MCF 10A (cell line): ENCODE measurements at places on chromosomes 5 and 9. TPM values are rescaled to one million over a fixed set of nuclear protein-coding genes. Genes with fewer than 3 reads are reported as not detected.

GRCh38 chr9:98455256-98456155, 200.1 kb upstream of the TBC1D2 start:
- DNase-seq: peak; percentile 62

The PIGO gene
- total RNA-seq: 34.8 and 39.2 TPM in 2 replicates

DNA sequence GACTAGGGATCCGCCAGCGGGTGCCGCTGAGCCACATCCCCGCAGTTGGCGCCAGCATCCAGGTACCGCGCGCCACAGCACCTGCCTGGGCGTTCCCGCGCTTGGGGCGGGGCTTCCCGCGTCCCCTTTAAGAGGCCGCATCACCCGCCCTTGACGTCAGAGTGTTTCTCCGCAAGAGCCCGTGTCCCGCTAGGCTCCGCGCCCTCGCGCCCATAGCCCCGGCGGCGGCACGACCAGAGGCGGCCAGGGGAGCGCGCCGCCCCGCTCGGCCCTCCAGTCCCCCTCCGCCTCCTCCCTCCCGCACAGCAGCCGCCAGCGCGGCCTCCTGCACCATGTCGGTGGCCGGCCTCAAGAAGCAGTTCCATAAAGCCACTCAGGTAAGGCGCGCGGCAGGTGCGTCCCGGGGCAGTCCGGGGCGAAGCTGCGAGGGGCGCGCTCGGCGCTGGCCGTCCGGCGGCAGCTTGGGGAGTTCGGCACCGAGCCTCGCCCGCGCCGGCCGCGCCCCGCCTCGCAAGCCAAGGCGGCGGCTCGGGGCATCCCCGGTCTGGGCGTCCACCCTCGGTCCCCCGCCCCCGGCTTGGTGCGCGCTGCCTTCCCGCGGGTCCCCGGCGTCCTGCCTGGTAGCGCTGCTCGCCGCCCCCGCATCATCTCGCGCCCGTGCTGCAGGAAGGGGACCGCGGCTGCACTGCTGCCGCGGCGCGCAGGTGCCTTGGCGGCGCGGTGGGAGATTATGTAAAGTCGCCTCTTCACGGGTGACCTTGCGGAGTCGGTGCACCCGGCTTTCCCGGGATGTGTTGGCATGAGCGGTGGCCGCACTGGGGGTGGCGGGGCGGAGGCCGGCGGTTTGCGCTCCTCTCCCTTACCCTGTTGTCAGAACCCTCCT, at the start of gene SH3GL2:
SH3GL2 (plus strand) TSS at position 156 of the 883 bp plus-strand sequence.
- DNase-seq: peak; percentile 13

GRCh38 chr5:14277385-14278320, 134.5 kb downstream of the TRIO start:
- no peak for DNase-seq

GRCh38 chr5:6788956-6789649, 75.9 kb downstream of the TENT4A start:
- DNase-seq: no peak

DNA sequence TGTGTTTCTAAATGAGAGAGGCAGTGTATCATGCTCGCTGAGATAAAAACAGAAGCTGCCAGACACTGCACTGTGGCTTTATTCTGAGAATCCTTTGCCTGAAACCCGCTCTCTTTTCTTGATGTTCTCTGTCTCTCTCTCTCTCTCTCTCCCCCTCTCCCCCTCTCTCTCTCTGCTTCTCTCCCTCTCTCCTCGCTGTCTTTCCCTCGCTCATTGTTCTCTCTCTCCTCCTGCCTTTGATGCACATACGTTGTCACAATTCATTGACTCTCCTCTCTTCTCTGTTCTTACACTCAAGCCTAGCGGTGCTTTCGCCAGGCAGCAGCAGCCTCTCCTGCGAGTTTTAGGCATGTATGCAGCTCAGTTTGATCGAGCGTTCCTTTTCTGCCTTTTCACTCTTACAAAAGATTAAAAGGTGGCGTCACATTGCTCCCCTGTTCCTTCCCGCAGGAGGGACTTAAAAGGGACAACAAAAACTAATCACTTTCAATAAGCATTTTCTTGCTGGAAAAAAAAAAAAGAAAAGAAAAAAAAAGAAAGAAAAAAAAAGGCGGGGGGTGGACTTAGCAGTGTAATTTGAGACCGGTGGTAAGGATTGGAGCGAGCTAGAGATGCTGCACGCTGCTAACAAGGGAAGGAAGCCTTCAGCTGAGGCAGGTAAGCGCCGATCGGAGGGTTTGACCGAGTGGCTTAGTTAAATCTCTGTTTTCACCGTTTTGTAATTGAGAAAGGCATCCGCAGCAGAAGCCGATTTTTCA, 717.9 kb upstream of the WWC1 start:
- DNase-seq: peak; percentile 79

- DNase-seq: no peak
Observed at GRCh38 chr9:112475318-112475717, 11.3 kb upstream of the KIAA1958 start.

DNA sequence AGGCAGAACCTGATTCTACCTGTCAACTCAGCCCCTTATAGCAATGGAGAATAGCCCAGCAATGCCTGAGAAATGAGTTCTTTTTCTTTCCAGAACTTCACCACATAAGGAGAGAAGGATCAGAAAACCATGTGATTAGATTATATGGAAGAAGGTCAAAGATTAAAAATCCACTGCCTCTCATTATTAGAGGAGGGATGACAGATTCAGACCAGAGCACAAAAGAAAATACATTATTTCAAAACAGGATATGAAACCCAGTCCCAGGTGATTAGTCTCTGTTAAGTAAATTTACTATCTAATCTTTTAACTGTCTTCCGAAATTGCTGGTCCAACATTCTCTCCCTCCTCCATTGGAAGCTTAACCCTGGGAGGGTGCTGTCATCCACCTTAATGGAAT, 322.4 kb downstream of the SLIT3 start:
- DNase-seq: no peak

GRCh38 chr5:168939156-168939800, 360.1 kb upstream of the PANK3 start:
- DNase-seq: no peak

DNA sequence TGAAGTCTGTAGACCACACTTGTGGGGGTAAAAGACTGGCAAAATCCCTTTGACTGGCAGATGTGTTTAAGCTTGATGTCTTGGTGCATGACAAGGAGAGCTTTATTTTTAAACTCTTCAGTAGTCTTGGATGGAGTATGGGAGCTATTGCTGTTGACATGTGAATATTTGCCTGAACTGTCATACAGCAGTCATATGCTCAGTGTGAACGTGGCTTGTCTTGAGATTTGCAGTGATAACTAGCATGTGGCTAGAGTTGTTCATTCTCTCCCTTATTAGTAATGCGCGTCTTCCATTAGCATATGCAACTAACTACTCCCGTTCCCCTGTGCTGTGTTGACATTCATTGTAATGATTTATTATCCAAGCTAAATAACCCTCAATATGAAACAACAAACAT, 523.6 kb upstream of the WWC1 start:
- no peak for DNase-seq

- DNase-seq: peak; percentile 56
Observed at GRCh38 chr9:109497226-109498153, 617 bp downstream of the PTPN3 start.

The HMCN2 gene
- total RNA-seq: not detected in 2 replicates

DNA sequence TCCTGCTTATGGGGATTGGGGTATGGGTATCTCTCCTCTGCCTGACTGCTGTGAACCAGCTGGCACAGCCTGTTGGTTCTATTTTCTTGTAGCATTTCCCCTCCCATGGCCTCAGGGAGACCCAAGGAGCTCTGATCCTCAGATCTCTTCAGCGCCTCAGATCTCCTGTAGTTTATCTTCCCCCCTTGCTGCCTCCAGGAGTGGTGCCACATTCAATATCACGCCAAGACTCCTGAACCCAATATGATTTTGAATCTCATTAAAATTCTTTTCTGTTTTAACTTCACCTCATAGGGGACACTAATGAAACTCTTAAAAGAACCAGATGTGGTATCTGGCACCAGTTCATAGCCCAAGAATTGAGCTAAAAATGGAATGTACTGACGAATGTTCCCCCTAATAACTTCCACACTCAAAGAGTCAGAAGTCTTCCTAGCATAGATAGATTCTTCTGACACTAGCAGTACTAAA, 59.6 kb upstream of the LIFR start:
- DNase-seq: no peak

DNA sequence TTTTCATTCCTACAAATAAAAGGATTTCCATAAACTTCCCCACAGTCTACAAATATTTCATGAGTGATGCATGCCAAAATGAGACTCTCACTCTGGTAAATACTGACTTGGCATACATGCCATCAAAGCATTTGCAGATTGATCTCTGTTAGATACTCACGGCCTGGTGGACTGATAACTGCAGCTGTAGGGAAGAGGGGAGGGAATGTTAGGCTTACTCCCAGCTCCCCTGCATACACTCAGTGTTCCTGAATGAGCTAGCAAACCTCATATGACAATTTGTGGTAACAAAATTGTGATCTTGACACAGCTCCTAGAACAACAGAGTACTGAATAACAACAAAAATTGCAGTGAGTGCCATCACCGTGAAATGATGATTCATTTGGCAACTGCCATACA, 435.3 kb downstream of the NR2F1-AS1 start:
- DNase-seq: peak; percentile 25

The SHISAL2B gene
- total RNA-seq: not detected in 2 replicates

- DNase-seq: peak; percentile 94
Observed at GRCh38 chr9:129333617-129334104, 155.6 kb upstream of the IER5L start.

The OLFM1 gene
- not detected in 2 replicates for total RNA-seq

The NPR3 gene
- total RNA-seq: 0.84 and 1.1 TPM in 2 replicates

GRCh38 chr5:150256410-150257064, 33.0 kb downstream of the CAMK2A start:
- no peak for DNase-seq

The TTF1 gene
- 9.7 and 10.6 TPM in 2 replicates for total RNA-seq

DNA sequence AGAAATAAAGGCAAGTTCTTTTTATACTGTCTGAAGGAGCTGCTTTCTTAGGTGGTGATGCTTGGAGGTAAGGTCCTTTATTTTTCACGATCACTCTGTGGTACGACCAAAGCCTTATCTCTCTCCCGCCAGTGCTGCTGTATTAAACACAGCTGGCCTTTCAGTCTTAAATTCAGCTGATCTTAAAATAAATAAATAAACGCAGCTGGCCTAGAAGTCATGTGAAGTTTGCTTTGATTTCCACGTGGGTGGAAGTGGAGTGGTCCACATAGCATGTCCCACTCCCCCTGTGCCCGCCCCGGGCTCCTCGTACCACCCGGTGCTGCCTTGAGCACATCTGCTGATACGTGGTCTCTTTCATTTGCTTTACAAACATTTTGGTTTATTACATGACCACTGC, 260.4 kb downstream of the FANCC start:
- DNase-seq: no peak

DNA sequence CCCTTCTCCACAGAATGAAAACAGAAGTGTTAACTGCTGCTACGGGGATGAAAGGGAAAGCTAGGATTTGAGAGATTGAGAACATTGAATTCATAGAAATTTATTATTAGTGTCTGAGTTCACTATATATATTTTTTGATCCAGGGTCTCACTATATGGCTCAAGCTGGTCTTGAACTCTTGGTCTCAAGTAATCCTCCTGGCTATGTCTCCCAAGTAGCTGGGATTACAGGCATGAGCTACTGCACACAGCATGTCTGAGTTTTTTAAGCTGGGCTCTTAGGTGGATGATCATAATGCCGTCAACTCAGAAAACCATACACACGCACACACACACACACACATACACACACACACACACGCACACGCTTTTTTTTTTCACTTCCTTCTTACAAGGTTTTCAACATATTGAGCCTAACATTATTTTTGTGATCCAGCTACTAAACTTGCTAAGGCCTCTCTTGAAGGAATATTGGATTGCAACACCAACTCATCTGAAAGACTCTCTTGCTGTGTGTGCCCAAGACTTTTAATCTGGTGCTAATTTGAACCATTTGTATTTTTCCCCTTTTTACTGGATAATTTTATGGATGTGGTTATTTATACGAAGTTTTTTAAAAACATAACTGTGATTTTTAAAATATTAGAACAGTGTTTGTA, 1045.4 kb downstream of the DTWD2 start:
- DNase-seq: no peak
